Stimulated activated CD4-positive, alpha-beta T cell treated with anti-CD3 and anti-CD28 coated beads, Interleukin-1b, Interleukin-23, amount 100 ng/mL, for 24 hours (primary cell): ENCODE measurements at places on chromosomes 11 and 22.

DNA sequence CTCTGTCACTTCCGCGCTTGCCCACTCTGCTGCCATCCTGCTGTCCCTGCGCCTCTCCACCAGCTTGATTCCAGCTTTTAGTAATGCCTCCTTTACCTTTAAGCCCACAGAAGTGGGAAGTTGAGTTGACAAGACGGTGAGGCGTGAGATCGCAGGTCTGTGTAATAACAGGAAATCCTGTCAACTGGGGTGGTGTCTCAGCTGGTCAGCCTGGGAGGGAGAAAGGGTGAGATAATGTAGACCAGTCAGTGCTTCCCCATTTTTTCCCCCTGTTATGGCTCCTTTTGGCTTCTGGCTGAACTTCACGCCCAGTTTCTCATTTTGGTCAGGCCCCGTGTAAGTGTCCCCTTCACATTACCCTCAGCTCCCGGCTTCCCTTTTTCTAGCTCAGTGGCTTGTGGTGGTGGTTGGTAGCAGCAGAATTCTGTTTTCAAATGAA is 98.9 kb downstream of the TRAF6 start:
- DNase-seq = no peak

DNA sequence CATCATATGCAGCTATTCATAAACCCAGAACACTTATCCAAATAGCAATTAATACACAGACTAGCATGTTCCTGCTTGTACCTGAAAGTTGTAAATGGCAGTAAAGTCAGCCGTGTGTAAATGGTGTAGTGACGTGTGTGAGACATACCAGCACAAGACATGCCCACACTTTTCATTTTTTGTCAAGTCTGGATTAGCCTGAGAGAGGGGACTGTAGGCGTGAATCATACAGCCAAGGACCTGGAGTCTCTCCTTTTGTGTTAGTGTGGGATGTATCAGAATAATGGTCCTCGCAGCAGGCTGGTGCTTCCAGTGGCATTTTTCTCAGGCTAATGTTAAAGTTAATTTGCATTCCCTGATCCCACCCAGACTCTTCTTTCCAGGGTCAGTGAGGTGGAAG is 116.8 kb upstream of the BMAL1 start:
- no peak for DNase-seq

- no peak for DNase-seq
These were observed 9.5 kb upstream of the NF2 start for GRCh38 chr22:29593923-29594322.

DNA sequence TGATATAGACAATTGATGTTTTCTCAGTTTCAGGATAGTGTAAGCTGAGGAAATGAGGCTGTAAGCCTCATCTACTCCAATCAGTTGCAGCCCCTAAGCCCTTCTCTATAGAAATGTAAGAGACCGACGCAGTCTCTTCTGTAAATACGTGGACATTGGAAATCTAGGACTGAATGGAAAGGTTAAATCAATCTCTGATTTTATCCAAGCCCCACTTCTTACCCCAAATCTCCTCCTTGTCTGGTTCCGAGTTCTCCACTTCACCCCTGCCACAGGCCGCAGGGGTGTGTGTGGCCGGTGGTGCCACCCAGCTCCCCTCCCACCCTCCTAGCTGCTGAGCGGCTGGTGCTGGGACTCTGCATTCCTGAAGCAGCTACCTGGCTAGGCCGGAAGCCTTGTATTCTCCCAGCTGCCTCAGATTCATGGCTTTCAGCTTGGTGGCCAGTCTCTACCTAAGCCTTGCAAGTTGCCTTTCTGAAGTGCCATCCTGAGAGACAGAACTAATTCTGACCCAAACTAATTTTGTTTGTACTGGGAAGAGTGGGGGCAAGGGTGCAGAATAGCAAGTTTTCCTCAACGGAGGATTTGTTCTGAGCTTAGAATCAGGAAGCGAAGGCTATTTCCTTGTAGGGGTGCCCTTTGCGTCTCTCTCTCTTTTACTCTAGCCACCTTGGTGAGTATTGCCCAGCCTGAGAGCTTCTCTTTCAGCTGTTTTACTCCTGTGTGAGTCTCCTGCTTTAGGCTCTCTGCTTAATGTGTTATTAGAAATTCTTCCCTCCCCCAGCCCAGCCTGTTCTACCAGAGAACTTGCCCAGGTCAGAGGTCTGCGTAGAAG is 749 bp downstream of the VWA5A start:
- DNase-seq = no peak

DNA sequence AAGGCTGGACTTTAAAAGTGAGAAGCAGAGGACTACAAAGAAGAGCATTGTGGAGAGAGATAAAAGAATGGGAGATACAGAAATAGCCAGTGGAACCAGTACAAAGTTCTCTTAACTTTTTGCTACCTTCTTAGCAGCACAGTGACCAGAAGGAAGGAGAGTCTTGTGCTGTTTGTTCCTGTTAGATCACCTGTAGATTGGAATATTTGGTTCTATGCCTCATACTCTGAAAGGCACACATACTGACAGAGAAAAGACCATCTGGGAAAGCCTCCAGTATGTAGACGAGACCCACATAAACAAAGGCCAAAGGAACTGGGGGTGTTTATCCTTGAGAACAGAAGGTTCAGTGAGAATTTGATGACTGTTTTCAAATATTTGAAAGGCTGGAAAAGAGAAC is 18.7 kb downstream of the RNF141 start:
- DNase-seq = no peak

DNA sequence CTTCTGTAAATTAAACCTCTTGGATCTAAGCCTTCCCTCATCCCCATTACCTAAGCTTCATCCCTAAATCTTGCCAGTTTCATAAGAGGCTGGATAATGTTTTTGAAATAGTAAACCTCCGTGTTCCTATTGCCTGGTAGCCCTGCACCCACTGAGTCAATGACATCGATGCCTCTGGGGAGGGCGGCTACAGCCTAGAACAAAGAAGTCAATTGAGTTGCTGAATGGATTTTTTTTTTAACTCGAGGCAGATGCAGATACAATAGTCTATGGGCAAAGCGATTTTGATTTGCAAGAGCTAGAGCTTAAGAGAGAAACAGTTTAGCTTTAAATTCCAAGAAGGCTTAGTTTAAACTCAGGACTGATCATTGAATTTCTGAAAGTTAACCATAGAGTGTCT is 121.3 kb downstream of the NECTIN1 start:
- no peak for DNase-seq

- DNase-seq = peak; percentile 60
These were observed 11.0 kb upstream of the SLC5A4 start for GRCh38 chr22:32265882-32266767.

DNA sequence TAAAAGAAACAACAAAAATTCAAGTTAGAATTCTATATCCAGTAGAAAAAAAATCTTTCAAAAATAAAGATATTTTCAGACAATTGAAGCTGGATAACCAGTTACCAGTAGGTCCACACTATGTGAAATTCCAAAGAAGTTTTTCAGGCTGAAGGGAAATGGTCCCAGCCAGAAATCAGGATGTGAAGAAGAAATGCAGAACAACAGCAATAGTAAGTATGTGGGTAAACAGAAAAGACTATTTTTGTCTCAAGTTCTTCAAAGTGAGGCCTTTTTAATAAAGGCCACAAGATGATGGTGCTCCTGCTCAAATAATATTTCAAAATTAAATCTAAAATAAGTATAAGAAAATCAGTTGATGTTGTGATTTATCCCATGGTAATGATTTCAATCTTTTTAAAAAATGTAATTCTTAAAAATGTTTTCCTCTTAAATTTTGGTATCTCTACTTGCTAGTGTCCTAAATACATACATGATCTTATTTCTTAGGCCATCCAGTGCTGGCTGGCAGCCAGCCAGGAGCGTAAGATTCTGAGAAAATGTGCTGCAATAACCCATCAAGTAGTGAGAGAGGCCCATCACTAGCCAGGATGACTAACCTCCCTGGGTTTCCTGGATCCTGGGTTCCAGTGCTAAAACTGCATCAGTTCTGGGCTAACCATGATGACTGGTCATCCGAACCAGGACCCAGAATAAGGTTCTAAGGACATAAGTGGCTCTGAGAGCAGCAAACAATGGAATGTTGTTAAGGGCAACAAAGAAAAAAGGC is 15.6 kb upstream of the UCP3 start:
- DNase-seq = no peak

GRCh38 chr11:23778971-23779370 is 717.9 kb upstream of the LUZP2 start:
- no peak for DNase-seq

DNA sequence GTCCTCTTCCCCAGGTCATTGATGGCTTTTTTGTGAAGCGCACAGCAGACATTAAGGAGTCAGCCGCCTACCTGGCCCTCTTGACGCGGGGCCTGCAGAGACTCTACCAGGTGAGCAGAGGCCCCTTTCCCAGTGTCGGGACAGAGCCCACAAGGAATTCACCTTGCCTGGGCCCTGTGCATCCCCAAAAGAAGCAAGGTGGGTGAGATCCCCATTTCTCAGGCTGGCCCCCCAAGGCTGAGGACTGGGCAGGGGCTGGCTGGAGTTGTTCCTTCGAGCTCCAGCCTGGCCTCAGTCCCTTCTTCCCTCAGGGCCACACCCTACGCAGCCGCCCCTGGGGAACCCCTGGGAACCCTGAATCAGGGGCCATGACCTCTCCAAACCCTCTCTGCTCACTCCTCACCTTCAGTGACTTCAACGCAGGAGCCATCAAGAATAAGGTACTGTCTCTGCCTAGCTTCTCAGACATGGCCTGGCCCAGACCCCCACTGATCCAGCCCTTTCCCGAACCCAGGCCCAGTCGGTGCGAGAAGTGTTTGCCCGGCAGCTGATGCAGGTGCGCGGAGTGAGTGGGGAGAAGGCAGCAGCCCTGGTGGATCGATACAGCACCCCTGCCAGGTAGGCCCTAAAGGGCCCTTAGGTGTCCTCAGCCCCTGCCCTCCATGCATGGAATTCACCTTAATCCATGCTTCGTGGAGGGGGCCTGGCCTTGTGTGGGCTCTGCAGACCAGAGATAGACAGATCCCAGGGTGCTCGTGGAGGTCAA is 4.7 kb downstream of the MUS81 start:
- DNase-seq = no peak

DNA sequence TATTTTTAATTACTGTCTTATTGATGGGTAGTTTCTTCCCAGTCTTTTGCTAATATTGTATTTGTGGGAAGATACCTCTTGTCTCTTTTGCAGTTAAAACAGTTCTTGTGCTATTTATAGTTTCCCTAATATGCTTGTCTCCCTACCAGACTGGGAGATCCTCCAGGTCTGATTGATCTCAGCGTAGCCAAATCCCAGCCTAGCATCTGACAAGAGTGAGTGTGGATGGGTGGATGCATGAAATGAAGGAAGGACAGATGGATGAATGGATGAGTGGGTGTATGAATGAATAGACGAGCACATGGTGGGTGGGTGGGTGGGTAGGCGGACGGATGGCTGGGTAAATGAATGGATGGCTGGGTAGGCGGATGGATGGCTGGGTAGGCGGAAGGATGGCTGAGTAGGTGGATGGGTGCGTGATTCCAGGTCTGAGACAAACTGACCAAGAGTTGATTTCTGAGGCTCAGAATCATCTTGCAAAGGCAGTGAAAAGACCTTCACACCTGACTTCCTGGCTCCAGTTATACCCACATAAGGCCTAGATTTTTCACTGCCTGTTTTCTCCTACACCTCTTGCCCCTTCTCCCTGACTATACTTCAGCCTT is 11.4 kb downstream of the DNAJB13 start:
- no peak for DNase-seq

GRCh38 chr22:20027966-20028854 is 7.3 kb downstream of the TANGO2 start:
- no peak for DNase-seq

DNA sequence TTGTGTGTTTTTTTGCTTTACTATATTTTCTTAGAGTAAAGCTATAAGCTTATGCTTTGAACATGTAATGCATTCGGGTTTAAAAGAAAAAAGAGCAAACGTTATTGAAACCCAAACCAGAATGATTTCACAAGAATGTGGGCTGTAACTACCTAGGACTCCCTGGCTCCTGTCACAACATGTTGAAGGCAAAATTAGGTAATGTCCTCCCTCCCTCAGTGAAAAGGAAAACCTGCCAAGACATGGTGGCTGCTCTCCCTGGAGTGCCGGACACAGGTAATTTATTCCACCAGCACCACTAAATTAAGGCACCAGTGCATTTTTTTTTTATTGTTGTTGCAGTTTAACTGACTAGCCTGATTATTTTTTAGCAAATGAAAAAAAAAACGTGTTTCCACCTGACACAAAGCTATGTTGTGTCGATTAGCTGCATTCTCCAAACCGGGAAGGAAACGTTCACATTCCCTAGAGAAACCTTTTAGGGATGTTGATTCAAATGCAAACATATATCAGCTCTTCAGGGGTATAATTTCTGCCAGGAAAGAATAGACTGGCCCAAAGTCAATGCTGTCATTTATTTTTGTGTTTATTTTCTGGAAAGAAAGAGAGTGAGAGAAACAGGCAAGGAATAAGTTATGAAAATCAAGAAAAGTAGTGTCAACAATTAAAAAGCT is 134.6 kb downstream of the CCDC34 start:
- DNase-seq = no peak

DNA sequence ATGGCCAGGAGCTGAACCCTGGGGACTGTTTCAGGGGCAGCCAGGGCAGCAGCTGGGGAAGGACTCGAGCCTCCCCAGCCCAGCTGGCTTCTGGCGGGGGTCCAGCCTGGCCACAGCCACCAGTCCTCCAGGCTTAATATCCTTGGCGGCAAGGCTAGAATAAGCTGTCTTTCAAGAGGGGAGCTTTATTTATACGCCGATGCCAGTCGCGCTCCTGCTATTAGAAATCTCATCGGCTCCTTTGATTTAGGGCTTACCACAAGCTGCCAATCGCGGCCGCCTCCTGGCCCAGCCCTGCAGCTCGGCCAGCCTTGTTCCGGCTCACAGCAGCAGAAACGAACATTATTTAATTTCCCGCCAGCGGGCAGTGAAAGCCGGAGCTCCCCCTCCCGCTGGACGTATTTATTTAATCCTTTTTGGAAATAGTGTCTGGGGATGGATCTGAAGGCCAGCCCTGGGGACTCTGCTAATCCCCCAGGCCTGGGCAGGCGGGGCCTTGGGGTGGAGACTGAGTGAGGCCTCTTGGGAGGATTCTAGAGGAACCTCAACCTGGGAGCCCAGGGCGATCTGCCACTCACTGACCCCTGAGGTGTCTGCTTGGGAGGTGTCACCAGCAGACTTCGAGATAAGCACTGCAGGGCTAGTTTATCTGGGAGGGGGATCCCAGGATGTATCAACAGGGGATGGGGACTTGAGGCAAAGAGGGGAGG is 363.1 kb downstream of the MN1 start:
- DNase-seq = no peak
